NCI-H524 (cell line): ENCODE measurements at places on chromosomes 7 and 10.

GRCh38 chr10:4213441-4213840 lies 428.4 kb upstream of the KLF6 start:
- DNase-seq, result no peak

DNA sequence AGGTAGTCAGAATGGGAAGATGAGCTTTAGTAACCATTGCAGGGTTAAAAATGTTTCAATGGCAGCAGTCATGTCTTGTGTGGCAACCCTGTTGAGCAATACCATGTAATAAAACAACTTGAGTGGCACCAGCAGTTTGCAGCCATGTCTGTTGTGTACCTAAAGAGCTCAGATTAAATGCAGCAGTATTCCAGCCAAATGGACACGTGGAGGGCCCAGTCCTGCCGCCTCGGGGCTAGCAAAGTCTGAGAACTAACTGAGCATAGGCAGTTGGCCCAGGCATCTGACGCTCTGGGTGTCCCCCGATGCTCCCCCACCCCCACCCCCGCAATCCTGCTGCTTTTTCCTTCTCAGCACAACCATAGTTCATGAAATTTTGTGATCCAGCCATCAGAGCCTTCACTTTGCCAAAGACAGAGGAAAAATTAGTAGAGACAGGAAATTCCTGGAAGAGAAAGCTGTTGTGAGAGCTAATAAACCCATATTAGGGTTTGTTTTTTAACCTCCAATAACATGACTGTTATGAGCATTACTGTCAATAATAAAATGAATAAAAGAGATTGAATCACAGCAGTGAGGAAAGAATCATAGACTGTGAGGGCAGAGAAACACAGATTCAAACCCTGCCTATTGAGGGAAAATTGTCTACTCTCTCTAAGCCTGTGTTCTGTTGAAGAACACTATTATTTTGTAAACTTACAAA lies 220.6 kb upstream of the RHOBTB1 start:
- DNase-seq, result no peak

DNA sequence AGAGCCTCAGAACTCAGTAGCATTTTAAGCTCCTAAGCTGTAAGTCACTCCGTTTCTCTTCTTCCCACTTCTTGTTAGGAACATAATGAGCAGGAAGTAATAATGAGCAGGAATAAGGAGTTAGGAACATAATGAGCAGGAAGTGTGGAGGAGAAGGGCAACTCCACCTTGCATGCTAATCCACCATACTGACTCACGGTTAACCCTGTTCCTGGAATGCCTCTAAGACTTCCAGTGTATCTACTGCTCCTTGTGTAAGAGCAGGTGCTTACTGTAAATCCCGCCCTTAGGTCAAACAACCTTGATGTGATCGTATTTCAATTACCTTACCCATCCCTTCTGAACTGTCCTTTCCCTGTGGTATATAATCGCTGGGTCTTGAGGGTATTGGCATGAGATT lies 528.7 kb downstream of the CALN1 start:
- no peak for DNase-seq

DNA sequence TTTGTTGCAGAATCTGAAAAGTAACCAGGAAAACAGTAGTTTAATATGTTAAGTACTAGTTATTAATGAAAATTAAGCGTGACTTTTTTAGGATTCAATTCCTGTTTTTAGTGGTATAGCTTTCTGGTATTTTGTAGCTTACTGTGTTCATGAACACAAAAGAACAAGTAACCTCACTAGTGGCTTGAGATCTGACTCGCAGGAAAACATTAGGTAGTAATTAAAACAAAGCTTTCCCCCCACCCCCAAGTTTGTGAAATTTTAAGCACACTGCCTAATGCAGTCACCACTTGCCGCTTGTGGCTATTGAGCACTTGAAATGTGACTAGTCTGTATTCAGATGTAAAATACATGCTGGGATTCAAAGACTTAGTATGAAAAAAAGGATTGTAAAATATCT lies 102.5 kb upstream of the RPA3 start:
- DNase-seq, result peak; percentile 34

GRCh38 chr10:43938810-43939209 lies 290.1 kb upstream of the ZNF32 start:
- no peak for DNase-seq

- DNase-seq, result no peak
These were observed 24.3 kb downstream of the PDZD8 start for GRCh38 chr10:117350909-117351308.

GRCh38 chr10:124225029-124225466 lies 131.7 kb upstream of the CHST15 start:
- DNase-seq, result no peak

DNA sequence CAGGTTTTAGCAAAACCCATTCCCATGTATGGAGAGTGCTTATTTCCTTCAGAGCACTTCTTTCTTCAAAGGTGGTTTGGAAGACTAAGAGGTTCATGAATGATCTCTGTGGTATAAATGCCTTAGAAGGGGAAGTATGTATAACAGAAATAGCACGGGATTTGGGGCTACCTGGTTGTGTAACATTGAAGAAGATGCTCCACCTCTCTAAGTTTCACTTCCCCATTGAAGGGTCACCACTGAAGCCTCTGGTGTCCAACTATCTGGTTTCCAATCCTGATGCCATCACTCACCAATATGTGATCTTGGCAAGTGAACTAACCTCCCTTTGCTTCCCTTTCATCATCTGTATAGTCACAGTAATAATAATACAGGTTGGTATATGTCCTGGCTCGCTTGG lies 37.2 kb downstream of the CYCS start:
- DNase-seq, result no peak

DNA sequence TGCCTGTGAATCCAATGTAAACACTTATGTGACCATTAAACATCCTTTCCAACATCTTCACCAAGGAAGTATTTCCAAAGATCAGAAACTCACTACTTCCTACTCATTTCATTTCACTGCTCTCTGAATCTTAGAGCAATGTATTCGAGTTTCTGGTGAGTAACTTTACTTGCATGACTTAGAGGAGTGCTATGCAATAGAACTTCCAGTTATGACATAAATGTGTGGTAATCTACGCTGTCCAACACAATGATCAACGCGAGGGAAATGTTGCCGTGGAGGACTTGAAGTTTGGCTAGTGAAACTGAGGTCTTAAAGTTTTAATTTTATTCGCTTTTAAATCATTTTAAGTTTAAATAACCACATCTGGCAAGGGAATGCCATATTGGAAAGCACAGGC lies 1326.3 kb downstream of the XPNPEP1 start:
- DNase-seq, result no peak

- DNase-seq, result no peak
These were observed 182.4 kb downstream of the PCLO start for GRCh38 chr7:82980130-82980788.

DNA sequence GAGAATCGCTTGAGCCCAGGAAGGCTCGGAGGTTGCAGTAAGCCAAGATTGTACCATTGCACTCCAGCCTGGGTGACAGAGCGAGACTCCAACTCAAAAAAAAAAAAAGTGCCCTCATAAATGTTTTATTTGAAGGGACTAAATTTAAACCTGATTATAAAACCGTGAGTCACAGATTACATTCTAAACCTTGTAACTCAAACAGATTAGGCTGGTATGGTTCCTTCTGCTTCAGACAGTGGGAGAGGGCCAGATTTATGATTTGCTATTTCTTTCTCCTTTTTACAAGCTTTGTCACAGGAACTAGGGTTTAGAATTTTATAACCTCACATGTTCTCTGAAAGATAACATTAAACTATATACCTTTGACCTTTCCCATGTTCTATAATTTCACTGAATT lies 801.2 kb upstream of the ZWINT start:
- DNase-seq, result no peak

- DNase-seq, result no peak
These were observed 66.1 kb upstream of the ABLIM1 start for GRCh38 chr10:114723991-114724715.

DNA sequence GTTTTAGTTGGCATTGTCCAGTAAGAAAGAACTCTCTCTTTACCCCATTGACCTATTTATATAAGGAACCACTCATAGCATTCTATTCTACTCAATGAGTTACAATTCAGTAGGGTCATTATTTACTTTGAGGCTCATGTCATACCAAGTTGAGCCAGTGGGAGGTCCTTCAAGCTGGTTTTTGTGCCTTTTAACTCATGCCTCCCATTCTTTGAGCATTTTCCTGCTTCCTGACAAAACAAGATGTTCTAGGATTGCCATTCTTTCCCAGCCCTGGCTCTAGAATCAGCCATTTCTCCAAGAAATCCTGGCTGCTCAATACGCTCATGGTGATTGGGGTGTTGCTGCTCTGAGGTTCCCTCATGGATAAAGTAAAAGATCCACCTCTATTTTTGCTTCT lies 250.1 kb downstream of the ABCA13 start:
- DNase-seq, result no peak

GRCh38 chr7:126948664-126949063 lies 304.1 kb downstream of the GRM8 start:
- DNase-seq, result no peak

DNA sequence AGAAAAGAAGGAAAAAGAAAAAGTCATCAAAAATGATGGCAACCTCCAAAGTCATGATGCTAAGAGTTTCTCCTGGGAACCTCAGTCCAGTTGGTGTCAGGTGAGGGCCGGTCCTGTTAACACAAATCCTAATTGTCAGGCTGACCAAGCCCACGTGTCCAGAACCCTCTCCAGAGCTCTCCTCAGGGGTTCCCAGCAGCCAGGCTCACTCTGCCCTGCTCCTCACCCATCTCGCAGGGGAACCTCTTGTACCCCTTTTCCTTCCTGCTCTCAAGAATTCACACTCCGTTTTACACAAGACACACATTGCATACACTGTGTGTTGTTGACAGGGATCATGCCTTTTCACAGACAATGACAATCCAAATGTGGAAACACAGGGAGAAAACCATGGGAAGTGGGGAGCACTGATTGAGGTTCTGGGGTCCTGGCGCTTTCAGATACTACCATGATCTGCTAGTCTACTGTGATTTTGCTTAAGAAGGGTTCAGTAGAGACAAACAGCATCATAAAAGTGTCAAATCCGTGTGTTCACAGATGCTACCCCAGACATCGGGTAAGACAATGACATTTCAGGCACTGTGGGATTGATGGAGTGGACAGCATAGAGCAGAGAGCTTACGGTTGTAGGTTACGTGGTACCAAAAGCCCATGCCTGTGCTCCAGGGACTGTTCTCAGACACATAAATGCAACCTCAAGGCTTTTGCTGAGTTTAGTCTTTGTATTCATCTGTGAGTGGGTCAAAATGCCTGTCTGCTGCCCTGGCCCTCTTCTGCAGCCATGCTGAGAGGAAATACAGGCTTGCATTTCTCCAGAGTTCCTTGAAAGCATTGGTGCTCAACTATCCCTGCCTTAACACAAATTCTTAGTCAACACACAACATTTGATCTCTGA lies 16.0 kb downstream of the IL2RA start:
- DNase-seq, result no peak

DNA sequence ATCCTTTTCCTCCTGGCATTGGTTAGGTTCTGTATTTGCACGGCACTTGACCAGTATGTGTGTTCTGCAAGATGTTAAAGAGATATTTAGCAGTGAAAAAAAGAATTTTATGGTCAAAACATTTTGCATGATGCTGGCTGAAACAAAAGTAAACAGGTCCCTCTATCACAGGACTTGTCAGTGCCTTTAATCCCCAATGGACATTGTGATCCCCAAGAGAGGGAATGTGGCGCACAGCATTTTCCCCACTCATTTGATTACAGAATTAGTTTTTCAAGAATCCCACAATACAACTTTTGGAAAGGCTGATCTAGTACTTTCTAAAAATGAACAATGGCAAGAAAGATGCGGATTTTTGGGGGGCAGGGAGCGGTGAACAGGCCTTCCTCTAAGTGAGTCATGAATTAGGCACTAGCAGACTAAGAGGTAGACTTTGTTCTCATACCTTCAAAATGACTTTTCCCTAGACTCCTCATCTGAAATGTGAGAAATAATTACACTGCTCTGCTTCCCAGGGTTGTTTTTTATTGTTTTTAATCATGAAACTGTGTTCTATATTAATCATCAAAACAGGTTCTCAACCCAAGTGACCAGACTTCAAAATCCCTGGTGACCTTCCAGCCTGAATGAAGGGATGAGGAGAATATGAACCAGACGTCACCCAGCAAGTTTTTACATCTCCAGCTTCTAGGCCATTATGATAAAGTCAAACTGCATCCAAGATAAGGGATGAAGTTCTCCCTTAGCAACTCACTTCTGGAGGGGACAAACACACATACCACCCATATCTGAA lies 8.6 kb downstream of the FBXW4 start:
- DNase-seq, result no peak

DNA sequence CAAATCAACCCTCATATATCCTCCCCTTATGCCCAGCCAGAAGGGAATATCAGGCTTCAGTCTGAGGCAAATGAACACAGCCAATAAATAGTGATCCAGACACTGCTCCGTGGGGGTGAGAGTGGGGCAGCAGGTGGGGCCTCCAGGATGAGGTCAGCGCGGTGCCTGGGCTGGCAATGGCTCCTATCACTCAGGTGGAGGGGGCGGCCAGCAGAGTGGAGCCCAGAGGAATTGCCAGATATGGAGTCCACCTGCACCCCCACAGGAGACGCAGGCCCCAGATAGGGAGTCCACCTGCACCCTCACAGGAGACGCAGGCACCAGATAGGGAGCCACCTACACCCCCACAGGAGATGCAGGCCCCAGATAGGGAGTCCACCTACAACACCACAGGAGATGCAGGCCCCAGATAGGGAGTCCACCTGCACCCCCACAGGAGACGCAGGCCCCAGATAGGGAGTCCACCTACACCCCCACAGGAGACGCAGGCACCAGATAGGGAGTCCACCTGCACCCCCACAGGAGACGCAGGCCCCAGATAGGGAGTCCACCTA lies 78.0 kb upstream of the PPP2R2D start:
- DNase-seq, result no peak

GRCh38 chr7:1257863-1258262 lies 25.2 kb downstream of the UNCX start:
- no peak for DNase-seq

- DNase-seq, result no peak
These were observed 39.6 kb downstream of the GRK5 start for GRCh38 chr10:119246862-119247549.

- peak; percentile 7 for DNase-seq
These were observed 35.1 kb downstream of the MAD1L1 start for GRCh38 chr7:2197436-2198155.

GRCh38 chr7:28068811-28069216 lies 111.8 kb downstream of the JAZF1 start:
- no peak for DNase-seq

- DNase-seq, result no peak
These were observed 89.6 kb downstream of the LCOR start for GRCh38 chr10:96921655-96922054.

GRCh38 chr7:35839860-35840854 lies 39.3 kb downstream of the SEPTIN7 start:
- no peak for DNase-seq

DNA sequence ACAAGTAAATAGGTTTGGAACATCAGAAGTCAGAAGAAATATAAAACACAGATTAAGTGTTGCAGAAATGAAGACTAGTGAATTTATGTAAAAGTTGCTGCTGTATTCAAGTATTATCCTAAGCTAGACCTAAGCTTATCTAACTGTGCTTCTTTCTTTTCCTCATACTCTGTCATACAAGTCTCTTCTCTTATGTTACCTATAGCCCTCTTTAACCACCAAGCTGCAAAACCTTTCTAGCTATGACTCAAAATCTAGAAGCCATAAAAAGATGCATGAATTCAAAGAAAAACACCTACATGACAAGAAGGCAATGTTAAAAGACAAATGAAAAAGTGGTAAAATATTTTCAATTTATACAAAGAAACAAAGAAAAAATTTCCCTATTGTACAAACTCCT lies 23.0 kb downstream of the DENND11 start:
- no peak for DNase-seq
